ENCODE measurements at places on chromosomes 1 and 21.

- no peak for DNase-seq
Observed at GRCh38 chr1:62235576-62235975, 40.9 kb downstream of the L1TD1 start.

- no peak for DNase-seq
Observed at GRCh38 chr1:31027693-31028526, 37.6 kb downstream of the PUM1 start.

DNA sequence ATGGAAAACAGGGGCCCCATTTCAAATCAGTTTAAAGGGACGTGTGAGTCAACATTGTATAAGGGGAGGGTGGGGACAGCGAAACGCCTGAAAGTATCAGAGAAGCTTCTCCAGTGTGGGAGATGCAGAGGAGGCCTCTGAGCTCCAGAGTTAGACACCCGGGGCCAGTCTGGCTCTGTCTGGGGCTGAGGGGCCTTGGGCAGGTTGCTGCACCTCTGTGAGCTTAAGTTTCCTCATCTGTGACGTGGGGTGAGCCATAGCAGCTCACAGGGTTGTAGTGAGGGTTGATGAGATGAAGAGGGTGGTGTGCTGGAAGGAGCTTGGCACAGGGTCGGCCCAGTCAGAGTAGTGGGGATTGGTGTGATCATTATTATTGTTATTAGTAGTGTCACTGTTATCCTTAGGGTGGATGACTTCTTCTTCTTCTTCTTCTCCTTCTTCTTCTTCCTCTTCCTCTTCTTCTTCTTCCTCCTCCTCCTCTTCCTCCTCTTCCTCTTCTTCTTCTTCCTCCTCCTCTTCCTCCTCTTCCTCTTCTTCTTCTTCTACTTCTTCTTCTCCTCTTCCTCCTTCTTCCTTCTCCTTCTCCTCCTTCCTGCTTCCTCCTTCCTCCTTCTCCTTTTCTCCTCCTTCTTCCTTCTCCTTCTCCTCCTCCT lies 282.0 kb downstream of the PTPRU start:
- DNase-seq: no peak

GRCh38 chr1:219806020-219806419 lies 122.3 kb downstream of the SLC30A10 start:
- DNase-seq: no peak

- no peak for DNase-seq
Observed at GRCh38 chr21:34803782-34804370, 135.1 kb downstream of the CLIC6 start.

DNA sequence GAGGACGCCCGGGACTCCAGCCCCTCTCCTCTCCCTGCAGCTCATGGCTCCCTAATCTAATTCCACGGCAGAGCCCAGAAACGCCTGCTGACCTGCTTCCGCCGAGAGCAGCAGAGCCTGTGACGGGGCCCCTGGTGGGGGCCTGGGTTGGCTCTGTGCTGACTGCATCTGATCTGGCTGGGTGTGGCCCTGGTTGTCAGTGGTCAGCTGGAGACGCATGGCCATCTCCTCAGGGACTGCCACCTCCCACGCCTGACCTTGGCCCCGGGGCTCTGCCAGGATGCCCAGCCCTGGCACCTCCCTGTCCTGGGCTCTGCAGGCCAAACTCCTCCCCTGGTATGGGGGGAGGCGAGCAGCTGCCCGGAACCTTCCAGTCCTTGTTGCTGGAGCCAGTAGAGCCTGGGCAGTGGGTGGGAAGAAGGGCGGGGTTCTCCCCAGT lies 1.1 kb upstream of the PLCH2 start:
- no peak for DNase-seq

- DNase-seq: no peak
Observed at GRCh38 chr21:29267666-29268065, 31.1 kb upstream of the BACH1 start.

GRCh38 chr1:37098237-37098636 lies 63.9 kb upstream of the GRIK3 start:
- peak; percentile 23 for DNase-seq

DNA sequence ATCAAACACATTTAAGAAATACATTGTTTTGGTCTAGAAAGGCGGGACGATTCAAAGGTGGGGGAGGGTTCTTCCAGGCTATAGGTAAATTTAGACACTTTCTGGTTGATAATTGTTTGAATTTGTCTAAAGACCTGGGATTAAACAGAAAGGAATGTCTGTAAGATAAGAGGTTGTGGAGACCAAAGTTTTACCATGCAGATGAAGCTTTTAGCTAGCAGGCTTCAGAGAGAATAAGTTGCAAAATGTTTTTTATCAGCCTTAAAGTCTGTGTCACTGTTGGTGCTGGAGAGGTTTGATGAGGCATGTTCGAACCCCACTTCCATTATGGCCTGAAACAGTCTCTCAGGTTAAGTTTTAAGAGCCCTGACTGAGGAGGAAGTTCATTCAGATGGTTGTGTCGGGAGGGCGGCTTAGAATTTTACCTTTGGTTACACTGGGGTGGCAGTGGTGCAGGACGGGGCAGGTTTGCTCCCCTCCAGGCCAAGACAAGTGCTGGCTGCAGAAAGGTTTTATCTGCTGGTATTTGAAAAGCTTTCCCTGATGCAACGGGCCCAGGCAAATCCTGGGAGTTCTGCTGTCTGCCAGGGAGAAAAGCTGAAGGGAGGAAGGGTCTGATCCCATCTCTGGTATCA lies 16.0 kb upstream of the SLC2A5 start:
- DNase-seq: no peak

DNA sequence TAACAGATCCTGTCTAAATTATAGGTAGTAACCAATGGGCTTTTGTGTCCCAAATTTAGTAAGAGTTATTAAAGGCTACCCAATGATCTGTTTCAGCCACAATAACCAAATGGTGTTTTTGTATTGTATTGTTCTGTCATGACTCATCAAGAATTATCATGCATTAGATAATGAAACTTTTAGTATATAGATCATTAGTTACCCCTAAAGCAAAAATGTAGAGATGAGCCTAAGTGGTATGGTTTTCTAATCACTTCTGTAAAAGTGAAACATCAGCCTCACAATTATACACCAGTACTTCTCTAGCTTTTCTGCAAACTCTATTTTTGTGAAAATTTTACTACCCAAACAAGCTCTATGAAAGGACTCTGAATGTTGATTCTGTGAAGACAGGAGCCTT lies 71.4 kb downstream of the LRRC7 start:
- DNase-seq: no peak

DNA sequence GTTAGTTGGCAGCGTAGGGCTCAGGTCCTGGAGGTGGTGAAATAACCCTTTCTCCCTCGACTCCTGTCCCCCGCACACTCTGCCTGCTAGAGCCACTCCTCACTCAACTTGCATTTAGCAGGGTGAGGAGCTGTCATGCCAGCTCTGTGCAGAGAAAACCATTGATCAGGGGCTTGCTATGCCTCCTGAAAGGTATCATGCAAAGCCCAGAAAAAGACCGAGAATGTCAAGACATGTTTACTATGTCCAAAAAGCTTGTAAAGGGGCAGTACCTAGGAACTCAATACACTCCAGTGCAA lies 18.0 kb downstream of the ALDH4A1 start:
- no peak for DNase-seq

GRCh38 chr1:242225767-242226573 lies 227.1 kb upstream of the MAP1LC3C start:
- no peak for DNase-seq

GRCh38 chr1:239909898-239910297 lies 181.8 kb upstream of the FMN2 start:
- no peak for DNase-seq

DNA sequence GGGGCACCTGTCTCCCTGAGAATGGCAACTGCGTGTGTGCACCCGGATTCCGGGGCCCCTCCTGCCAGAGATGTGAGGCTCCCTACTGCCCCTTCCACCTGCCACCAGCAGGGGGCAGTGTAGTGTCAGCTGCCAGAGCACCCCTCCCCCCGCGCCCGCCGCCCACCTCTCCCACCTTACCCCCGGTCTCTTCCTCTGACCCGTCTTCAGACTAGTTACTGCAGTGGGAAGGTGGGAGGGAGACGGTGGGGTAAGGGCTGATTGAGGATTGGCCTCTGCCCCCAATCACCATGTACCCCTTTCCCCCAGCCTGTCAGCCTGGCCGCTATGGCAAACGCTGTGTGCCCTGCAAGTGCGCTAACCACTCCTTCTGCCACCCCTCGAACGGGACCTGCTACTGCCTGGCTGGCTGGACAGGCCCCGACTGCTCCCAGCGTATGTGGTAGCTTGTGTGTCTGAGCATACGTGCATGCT lies 10.1 kb upstream of the LRRC71 start:
- peak; percentile 40 for DNase-seq

- no peak for DNase-seq
Observed at GRCh38 chr1:212519131-212519530, 86.4 kb downstream of the NENF start.

DNA sequence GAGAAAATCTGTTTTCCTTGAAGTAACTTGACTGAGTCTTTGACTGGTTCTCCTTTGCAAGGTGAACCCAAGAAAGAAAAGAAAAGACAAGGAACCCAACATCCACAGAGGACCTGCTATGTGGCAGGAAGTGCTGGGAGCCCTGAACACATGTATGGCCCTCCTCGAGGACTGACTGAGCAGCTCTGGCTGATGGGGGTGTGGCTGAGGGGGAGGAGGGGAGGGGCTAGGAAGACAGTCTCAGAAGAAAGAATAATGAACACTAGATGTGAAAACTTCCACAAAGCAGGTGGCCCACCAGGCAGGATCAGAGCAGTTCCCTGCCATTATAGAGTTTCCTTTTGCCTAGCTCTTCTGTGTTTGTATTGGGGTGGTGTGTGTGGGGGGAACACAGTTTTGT lies 26.1 kb downstream of the NENF start:
- DNase-seq: no peak

DNA sequence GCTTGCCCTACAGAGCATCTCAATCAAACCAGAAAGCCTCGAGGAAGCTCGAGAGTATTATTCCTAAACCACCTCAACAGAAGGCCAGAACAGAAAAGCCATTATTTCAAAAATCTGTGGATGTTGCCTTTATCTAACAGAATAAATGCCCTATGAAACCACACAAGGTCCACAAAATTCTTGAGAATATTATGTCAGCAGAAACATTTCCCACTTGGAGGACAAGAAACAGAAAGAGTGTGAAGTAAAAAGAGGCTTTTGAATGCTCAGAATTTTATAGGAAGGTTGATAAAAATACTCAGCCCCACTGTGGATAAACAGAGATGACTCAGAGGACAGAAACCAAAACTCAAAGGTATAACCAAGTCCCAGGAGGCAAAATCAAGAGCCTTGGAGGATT lies 146.4 kb upstream of the LRRC7 start:
- no peak for DNase-seq

GRCh38 chr1:89913353-89914095 lies 81.4 kb upstream of the ZNF326 start:
- DNase-seq: no peak

DNA sequence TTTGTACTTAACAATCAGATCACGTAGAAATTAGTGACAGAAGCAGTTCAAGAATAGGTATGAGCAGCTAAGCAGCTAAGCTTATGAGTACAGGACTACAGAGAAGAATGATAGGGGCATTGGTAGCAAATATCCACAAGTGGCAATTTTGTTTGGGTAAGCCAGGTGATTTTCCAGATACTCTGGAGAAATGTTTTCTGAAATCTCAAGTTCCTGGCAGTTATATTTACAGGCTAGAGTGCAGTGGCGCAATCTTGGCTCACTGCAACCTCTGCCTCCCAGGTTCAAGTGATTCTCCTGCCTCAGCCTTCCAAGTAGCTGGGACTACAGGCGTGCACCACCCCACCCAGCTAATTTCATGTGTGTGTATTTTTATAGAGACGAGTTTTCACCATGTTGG lies 55.1 kb downstream of the ARID4B start:
- no peak for DNase-seq

DNA sequence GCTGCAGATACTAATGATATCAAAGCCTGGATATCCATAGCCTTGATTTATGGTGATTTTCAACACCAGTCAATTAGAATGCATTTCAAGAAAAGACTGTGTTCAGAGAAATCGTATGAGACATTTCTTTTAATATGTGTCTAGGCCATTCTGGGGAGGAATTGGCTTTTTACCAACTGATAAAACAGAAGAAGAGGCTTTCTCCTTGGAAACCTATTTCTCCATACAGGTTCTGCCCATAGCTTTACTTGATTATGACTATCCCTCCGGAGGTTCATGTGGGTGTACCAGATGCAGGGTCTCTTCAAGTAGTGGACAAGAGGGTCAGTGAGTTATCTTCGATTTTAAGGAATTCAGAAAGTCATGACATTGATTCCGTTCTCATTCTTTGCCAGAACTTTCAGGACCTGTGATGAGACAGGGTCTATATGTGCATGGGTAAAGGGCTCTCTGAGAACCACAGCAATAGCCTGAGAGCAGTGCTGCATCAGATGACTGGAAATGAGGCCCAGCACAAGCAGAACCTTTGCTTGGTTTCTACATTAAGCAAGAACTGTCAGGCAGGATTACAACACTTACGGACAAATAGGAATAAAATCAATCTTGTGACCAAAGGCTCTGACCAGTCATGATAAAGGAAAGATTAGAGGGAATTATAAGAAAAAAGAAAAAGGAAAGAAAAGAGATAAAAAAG lies 263.7 kb upstream of the SGIP1 start:
- DNase-seq: no peak

GRCh38 chr21:44995343-44995941 lies 55.6 kb downstream of the SLX9 start:
- no peak for DNase-seq

DNA sequence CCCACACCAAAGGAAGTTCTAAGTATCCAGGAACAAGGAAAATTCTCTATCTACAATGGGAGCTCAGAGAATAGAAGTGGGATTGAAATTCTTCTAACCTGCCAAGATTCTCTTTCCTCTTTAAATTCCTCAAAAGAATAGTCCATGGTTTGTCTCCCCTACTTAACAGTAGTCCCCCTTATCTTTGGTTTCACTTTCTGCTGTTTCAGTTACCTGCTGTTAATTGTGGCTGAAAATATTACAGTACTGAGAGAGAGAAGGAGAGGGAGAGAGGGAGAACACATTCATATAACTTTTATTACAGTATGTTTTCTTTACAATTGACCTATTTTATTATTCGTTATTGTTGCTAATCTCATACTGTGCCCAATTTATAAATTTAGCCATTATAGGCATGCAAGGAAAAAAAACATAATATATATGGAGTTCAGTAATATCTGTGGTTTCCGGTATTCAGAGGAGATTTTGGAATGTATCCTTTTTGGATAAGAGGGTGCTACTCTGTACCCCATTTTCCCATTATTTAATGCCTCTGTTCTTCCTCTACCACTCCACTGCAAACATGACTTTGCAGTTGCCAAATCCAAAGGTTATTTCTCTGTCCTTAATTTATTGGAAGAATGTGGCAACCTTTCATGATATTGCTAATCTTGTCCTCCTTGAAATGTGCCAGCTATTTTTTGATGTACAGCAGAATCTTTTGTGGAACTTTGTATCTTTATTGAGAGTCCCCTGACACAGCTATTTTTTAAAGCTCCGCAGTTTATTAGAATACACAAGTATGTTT lies 68.0 kb downstream of the USP25 start:
- no peak for DNase-seq
